ENCODE measurements at places on chromosomes 11 and 22.

DNA sequence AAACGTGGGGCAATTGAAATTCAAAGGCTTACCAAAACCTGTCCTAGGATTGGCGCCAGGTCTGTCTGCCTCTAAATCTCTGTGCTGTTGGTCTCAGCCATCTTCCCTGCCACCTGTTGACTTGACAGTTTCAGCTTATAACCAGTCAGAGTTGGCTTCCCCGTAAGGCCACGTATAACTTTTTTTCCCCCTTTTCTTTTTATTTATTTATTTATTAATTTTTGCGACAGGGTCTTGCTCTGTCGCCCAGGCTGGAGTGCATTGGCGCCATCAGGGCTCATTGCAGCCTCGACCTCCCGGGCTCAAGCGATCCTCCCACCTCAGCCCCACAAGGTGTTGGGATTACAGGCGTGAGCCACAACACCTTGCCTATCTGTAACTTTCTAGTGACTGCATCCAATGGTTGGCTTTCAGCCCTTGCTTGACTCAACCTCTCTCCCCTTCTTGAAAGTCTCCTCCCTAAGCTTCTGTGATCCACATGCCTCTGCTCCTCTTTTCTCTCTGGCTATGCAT, 1.4 kb upstream of the SYVN1 start:
- DNase-seq, result no peak

DNA sequence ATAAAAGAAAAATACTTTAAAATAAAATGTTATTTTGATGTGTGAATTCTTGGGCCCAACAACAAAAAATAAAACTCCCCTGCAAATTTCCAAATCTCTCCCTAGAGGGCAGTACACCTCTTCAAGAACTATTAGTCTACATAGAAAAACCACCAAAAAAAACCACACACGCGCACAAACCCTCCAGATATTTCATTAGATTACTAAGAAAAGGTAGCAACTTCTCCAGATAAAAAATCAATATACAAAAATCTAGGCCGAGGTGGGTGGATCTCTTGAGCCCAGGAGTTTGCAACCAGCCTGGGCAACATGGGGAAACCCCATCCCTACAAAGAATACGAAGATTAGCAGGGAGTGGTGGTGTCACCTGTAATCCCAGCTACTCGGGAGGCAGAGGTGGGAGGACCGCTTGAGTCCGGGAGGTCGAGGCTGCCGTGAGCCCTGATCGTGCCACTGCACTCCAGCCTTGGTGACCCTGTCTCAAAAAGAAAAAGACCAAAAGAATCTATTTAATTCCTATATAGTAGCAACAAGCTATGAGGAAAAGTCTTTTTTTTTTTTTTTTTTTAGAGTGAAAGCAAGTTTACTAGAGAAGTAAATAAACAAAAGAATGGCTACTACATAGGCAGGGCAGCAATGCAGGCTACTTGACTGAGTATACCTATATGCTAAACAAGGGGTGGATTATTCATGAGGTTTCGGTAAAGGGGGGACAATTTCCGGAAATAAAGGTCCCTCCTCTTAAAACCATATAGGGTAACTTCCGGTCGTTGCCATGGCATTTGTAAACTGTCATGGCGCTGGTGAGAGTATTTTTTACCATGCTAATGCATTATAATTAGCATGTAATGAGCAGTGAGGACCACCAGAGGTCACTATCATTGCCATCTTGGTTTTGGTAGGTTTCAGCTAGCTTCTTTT, 13.1 kb downstream of the B3GNT6 start:
- DNase-seq, result peak; percentile 85

DNA sequence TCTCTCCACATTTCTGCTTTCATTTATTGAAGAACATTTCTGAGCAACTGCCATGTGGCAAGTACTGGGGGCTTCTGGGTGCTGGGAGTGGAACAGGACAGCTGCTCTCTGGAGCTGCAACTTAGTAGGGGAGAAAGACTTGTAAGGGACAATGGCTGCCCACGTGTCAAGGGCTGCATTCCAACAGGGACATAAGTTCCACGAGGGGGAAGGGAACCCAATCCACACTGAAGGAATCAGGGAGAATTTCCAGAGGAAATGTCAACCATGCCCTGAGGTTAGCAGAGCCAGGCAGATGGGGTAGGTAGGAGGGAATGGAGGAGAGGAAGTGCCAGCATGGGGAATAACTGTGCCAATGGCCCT, 1.7 kb downstream of the MAPK8IP2 start:
- DNase-seq, result peak; percentile 39

DNA sequence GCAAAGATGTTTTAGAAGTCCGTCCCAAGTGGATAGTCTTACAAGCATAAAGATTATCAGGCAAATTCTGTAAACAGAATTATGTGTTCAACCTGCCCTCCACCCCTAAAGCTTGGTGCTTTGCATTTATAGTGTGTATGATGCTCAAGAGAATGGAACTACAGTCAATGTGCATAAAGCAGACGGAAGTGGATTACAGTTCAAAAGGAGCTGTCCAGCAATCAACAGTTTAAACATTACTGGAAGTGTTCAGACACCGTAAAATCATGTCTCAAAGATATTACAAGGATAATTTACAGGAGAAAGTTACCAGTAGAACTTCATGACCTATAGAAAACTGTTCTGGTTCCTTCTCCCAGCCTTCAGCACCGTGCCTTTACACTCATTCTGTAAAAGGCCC, 1.0 kb downstream of the RIC3 start:
- no peak for DNase-seq

GRCh38 chr22:17114173-17114897, 6.8 kb downstream of the TMEM121B start:
- DNase-seq, result no peak

GRCh38 chr11:13249992-13250391, 27.6 kb upstream of the BMAL1 start:
- no peak for DNase-seq

GRCh38 chr22:32619614-32620426, 145.2 kb downstream of the FBXO7 start:
- DNase-seq, result no peak

DNA sequence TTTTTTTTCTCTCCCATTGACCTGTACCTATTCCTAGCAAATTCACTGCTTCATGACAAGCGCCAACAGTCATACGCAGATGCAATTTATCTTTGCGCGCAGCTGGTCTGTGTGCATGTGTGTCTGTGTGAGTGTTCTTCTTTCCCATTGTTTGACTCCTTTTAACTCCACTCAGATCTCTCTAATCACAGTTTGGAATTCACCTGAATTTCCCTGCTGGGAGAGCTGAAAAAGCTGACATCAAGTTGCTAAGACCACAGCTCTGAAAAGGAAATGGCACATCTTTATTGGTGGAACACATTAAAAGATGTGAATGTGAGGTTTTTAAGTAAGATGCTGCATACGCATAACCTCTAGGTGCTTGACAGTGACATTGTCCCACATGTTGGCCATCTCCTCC, 187.4 kb upstream of the MTMR2 start:
- no peak for DNase-seq

DNA sequence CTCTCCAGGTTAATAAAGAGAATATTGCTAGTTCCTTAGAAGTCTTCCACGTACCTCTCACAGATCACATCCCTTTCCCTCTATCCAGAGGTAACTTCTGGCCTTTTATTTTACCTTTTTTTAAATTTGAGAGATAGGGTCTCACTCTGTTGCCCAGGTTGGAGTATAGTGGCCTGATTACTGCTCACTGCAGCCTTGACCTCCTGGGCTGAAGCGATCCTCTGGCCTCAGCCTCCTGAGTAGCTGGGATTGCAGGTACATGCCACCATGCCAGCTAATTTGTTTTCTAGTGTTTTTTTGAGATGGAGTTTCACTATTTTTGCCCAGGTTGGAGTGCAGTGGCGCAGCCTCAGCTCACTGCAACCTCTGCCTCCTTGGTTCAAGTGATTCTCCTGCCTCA, 24.4 kb downstream of the YAP1 start:
- no peak for DNase-seq

GRCh38 chr11:126809514-126810289, 190.9 kb downstream of the KIRREL3 start:
- DNase-seq, result no peak

DNA sequence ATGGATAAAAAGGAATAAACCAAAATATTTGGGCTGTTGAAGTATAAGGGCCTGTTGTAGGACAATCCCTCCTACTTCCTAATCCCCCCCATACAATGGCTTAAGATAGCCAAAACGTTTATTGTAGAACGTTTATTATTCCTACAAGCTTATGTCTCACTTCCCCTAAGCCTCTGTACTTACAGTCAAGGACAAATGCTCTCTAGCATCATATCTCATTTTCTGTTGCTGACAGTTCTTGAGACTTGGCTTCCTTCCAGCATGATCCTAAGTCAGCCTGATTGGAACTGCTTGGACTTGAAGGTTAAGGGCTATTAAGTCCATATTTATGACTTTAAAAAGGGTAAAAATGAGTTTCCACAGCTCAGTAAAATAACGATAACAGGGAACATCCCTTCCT, 8.8 kb downstream of the MISFA start:
- DNase-seq, result no peak

GRCh38 chr11:99065121-99065520, 44.4 kb downstream of the CNTN5 start:
- no peak for DNase-seq

- no peak for DNase-seq
Observed at GRCh38 chr11:70331901-70332300, 61.4 kb downstream of the PPFIA1 start.

DNA sequence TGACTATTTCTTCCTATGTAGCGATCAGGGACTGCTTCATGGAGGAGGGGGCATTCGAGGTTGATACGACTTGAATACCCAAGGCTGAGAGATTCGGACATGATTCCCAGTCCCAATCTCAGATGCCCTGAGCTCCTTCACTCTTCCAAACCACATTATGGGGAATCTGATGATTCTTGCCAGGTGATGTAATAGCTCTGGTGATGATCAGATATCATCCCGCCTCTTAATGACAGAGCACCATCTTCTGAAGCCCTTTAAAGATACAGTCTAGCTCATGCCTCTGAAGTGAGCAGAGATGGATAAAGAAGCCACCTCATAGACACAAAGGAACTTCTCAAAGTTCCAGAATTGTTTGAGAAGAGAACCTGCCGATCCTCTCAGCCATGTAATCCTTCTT, 8.9 kb upstream of the CLMP start:
- no peak for DNase-seq

DNA sequence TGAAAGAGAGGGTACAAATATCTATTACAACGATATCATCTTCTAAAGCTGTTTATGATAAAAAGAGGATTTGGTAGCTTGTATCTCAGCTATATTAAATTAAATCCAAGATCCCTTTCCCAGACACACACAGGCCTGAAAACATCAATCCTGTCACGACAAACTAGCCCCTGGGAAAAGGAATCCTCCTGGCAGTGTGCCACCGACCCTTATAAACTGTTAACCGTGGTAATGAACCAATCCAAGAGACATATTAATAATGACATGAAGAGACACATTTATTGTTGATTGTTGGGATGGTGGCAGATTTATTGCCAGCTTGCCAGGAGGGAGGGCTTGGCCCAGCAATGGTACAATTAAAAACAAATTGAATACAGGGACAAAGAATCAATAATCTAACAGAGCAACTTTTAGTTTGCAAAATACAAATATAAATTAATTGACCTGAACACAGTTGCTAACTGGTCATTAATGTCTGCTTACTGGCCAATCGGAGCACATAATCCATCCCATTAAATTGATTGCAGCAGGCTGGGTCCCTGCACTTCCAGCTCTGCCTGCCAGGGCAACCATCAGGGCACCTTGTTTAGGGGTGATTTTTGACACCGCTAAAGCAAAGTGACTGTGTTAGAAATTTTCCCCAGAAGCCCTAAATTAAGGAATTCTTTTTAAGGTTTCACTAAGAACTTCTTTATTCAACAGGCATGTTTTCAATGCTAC, 887.6 kb downstream of the OPCML start:
- DNase-seq, result no peak

DNA sequence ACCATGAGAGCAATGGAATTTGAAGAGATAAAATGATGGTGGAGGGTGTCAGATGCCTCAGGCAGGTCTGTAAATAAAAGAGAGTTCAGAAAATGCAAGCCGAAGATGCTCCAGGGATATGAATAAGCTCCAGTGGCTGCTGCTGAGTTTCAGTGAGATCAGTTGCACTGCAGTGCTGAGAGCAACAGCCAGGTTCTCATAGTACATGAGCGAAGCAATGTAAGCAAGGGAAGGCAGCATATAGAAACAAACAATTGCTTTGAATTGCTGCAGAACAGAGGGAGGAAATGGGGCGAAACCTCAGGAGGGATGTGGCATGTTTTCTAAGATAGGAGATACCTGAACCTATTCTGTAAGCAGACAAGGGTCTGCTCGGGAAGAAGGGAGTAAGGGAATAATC, 369.5 kb downstream of the AASDHPPT start:
- no peak for DNase-seq

DNA sequence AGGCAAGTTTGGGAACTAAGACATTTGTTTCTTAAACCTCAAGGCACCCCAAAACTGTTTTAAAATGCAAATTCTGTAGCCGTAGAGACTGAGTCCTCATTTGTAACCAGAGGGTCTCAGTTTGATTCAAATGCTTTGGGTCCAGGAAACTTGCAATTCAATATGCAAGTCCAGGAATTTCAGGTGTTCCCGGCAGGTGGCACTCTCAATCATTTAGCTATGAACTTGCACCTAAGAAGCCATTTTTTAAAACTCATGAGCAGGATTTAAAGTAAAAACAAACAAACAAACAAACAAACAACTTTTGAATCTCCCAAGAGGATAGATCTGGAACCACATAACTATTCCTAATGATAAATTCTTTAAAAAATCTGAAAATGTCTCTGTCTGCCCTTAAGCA, 8.7 kb upstream of the ABTB2 start:
- peak; percentile 31 for DNase-seq

GRCh38 chr22:50299785-50300619, 7.4 kb downstream of the PLXNB2 start:
- DNase-seq, result no peak

DNA sequence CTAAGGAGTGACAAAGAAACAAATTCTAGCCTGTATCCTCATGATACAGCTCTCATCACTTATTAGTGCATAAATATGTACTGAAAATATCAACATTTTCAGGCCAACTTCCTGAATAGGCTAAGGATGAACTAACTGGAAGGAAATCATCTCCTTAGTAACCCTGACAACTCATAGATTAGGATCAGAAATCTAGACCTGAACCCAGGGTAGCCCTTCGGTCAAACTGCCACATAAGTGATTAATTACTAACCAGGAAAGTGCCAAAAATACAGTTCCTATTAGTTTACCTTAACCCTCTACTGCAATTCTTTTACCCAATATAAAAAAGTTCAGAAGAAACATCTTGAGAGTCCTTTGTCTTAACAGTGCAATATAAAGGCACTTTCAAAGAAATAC, 40.0 kb downstream of the AMBRA1 start:
- DNase-seq, result no peak

Data from GM20000 (cell line).